ENCODE measurements at places on chromosomes 3 and 15.

DNA sequence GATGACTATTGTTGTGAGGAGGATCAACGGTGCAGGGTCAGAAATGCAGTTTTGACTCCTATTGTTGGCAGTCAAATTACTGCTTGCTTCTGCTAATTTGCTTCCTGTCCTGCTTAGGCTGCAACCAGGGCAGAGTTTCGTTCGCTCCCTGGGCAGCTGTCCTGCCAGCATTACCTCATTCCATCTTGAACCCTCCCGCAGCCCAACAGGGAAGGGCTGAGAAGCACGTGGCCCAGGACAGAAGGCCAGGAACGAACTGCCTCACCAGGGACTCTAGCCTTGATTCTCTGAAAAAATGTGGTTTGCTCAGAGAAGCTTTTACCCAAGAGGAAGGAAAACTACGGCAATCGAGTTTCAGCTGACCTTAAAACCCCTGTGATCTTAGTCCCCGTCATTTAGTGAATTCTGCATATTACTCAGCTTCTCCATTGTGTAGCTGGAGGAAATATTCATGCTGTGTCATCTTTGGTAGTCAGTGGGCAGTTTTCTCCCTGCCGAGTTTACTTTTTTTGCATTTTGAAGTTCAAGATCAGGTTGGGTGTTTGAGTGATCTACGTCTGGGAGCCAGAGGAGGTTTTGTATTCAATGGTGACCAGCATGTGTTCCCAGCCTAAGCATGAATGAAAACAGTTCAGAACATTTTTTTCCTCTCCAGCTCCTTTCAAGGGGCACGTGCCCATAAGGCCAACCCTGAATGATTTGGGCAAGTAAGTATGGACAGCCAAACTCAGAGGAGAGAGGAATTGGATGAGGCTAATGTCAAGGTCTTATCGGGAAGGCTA, 23.0 kb downstream of the TLNRD1 start:
- DNase-seq: no peak

GRCh38 chr3:62835554-62836236, 39.5 kb downstream of the CADPS start:
- DNase-seq: no peak

- no peak for DNase-seq
Measured at GRCh38 chr3:26369133-26369532, 253.4 kb upstream of the LRRC3B start.

- DNase-seq: no peak
Measured at GRCh38 chr3:56753206-56753820, 48.4 kb downstream of the ARHGEF3 start.

GRCh38 chr3:124860599-124860998, 26.6 kb downstream of the ITGB5 start:
- DNase-seq: peak; percentile 2

GRCh38 chr15:26084771-26085170, 221.6 kb upstream of the ATP10A start:
- no peak for DNase-seq

DNA sequence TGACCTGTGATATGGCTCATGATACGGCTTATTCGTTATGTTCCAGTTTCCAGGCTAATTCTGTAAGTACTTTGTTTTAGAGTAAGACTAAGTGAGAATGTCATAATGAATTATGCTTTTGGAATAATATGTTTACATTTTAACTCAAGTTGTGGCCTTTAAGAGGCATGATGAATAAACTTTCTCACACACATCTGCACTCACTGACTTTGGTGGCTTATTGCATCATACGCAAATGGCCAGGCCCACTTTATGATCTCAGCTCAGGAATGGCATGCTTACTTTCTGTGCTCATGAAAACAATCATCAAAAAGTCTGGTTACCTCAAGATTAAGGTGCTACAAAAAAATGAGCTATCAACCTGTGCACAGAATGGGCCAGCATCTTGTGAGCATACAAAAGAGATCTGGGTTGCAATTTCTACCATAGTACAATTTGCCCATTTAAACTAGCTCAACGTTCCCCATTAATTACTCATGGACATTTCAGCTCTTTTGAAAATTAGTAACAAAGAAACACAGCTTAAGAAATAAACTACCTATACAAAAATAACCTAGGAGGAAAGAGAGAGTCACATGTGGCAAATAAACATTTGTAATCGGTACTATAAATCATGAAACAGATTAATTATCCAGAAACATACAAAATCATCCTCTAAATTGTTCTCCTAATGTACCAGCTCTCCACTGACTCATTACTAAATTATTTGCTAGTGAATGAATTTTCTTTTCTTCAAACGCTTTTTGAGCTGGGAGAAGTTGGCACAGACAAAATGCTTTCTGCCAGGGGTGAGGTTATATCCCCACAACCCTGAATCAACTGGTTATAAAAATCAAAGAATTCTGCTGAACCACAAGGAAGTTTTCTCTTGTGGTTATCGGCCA, 439.0 kb upstream of the ADAMTS9 start:
- DNase-seq: no peak

GRCh38 chr3:144815655-144816054, 844.0 kb downstream of the DIPK2A start:
- DNase-seq: no peak

DNA sequence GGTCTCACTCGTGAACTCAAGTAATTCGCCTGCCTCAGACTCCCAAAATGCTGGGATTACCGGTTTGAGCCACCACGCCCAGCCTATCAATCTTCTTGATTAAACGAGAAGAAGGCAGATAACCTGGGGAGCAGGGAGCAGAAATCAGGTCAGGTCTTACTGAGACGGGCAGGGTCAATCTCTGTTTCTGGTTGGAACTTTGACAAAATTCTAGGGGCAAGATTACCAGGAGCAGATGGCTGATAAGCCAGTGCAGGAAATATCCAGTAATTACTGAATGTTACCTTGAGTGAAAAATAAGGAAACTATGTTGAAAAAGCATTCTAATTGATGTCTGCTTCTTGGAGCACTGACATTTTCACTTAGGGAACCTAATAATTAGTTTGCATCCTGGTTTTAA, 24.4 kb upstream of the GOLM2 start:
- no peak for DNase-seq
